Stimulated activated naive CD8-positive, alpha-beta T cell treated with anti-CD3 and anti-CD28 coated beads, Interleukin-15, Interleukin-2, amounts not matched to agents 100 U/mL and 50 U/mL, for 24 hours (primary cell): ENCODE measurements at places on chromosomes 12 and 14.

DNA sequence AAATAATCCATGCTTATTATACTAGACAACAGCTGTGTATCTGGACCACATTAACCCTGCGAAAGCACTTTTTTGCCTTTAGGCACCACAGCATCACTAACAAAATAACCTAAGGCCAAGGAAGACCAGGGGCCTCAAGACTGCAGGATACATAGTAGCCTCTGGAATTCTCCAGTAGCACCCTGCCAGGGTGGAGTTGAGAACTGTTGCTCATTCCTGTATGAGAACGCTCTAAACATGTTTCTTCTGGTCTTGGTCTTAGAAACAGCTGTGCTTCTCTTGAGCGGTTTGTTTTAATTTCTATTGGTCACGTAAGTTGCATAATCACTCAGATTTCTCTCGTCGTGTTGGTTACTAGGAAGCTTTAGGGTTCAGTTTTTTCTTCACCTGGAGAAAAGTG lies 7.9 kb downstream of the B4GALNT3 start:
- no peak for DNase-seq

- no peak for DNase-seq
These were observed 591.2 kb downstream of the VRK1 start for GRCh38 chr14:97388408-97388807.

DNA sequence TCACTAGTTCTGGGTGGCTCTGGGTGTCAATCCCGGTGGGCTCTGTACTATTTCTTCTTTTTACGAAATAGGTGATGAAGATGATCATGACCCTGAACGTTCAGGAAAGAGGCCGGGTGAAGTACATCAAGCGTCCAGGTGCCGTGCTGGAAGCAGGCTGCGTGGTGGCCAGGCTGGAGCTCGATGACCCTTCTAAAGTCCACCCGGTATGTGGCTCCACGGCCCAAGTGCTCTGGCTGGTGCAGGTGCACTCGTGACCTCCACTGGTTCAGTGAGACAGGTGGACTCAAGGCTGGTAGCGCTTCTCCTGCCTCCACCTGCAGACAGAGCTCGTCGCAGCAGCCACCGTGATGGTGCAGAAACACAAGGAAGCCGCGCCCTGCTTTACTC lies 85.1 kb downstream of the ACACB start:
- no peak for DNase-seq

DNA sequence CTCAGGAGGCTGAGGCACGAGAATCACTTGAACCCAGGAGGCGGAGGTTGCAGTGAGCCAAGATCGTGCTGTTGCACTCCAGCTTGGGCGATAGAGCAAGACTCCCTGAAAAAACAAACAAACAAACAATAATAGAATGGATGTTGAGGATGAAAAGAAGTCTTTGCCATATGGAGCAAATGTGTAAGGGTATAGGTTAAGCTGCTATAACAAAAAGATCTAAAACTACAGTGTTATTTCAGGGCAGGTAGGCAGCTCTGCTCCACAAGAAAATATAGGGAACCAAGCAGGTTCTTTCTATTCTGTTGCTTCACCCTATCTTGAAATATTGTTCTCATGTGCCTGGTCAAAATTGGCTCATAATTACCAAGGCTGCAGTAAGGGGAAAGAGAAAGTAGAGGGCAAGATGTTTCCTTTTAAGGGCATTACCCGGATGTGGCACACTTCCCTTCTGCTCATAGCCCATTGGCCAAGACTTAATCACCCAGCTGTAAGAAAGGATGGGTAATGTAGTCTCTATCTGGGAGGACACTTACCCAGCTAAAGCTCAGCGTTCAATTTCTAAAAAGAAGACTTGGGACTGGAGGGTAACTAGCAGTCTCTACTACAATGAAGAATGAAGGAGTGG lies 23.5 kb downstream of the SDSL start:
- DNase-seq = no peak

- no peak for DNase-seq
These were observed 10.1 kb downstream of the LTB4R start for GRCh38 chr14:24321212-24321975.

DNA sequence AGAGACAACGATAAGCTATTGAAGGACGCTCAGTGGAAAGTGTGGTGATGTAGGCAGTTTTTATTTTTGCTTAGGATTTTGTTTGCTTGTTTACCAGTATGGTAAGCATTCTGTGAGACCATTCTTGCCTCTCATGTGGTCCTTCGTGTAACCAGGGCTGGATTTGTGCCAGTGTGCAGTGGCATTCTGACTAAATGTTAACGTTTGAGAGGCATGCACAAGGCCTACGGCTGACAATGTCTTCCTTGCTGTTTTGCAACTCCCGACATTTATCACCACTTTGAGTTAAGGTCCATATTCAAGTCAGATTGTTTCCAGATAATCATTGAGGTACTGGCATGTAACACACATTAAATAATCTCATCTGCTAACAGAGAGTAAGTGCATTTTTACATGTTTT lies 102.3 kb upstream of the BCAT1 start:
- no peak for DNase-seq
